Natural killer cell (primary cell): ENCODE measurements at places on chromosomes 13 and 19. TPM values are rescaled to one million over a fixed set of nuclear protein-coding genes. Genes with fewer than 3 reads are reported as not detected.

LRRC25 gene
- total RNA-seq, result 3.9 TPM

C1QTNF9B gene
- not detected for total RNA-seq

TMEM86B gene
- total RNA-seq, result 14.6 TPM

CD33 gene
- total RNA-seq, result 6.5 TPM

PTGER1 gene
- 0.73 TPM for total RNA-seq

WTIP gene
- 0.83 TPM for total RNA-seq

NKG7 gene
- 3,894 TPM for total RNA-seq

TARM1 gene
- total RNA-seq, result not detected

PNMA8B gene
- total RNA-seq, result 0.08 TPM

MATK gene
- 269 TPM for total RNA-seq

MBD3L2 gene
- not detected for total RNA-seq

BCL3 gene
- 199 TPM for total RNA-seq

FPR3 gene
- not detected for total RNA-seq

GAPDHS gene
- total RNA-seq, result not detected

SYNGR4 gene
- total RNA-seq, result not detected

NUP58 gene
- total RNA-seq, result 60.0 TPM

PLEKHA4 gene
- 5.2 TPM for total RNA-seq

C5AR2 gene
- total RNA-seq, result 4.3 TPM

FUT6 gene
- total RNA-seq, result 0.34 TPM

PALM gene
- total RNA-seq, result not detected

SMIM44 gene
- not detected for total RNA-seq

MAB21L1 gene
- total RNA-seq, result 0.20 TPM

THSD1 gene
- total RNA-seq, result 0.84 TPM

PSG11 gene
- total RNA-seq, result not detected

TNFAIP8L1 gene
- total RNA-seq, result 13.5 TPM

RFXAP gene
- total RNA-seq, result 6.0 TPM

TRAPPC2B gene
- total RNA-seq, result 13.7 TPM

PRRG2 gene
- total RNA-seq, result not detected

LMTK3 gene
- total RNA-seq, result 0.64 TPM

EFNA2 gene
- total RNA-seq, result not detected

KLK12 gene
- not detected for total RNA-seq

KLF12 gene
- total RNA-seq, result 104 TPM

KIR2DL1 gene
- total RNA-seq, result 39.5 TPM

C13orf46 gene
- total RNA-seq, result 23.9 TPM

IZUMO1 gene
- total RNA-seq, result not detected

S1PR2 gene
- 6.8 TPM for total RNA-seq

PLPPR3 gene
- not detected for total RNA-seq

GPR180 gene
- 2.7 TPM for total RNA-seq

ZIM2 gene
- not detected for total RNA-seq

UPK1A gene
- total RNA-seq, result not detected

ZNF17 gene
- total RNA-seq, result 13.0 TPM

RRAS gene
- 5.9 TPM for total RNA-seq

PSG4 gene
- not detected for total RNA-seq

PLK5 gene
- total RNA-seq, result not detected

LATS2 gene
- total RNA-seq, result 34.8 TPM

CGB8 gene
- total RNA-seq, result not detected

TMEM255B gene
- total RNA-seq, result 1.0 TPM

ELANE gene
- 1.7 TPM for total RNA-seq

PRODH2 gene
- not detected for total RNA-seq

CYP4F2 gene
- total RNA-seq, result not detected

RXFP2 gene
- not detected for total RNA-seq

CALR gene
- total RNA-seq, result 588 TPM

PRTN3 gene
- total RNA-seq, result 0.73 TPM

PDX1 gene
- total RNA-seq, result not detected
